Renal cortical epithelial cell (primary cell): ENCODE measurements at places on chromosomes 2 and 18. TPM values are rescaled to one million over a fixed set of nuclear protein-coding genes. Genes with fewer than 3 reads are reported as not detected.

The ARHGEF33 gene
- 0.99 TPM in 1 of 2 replicates, not detected in the other for total RNA-seq

GRCh38 chr2:126669772-126670171, 13.8 kb downstream of the GYPC start:
- no peak for DNase-seq

DNA sequence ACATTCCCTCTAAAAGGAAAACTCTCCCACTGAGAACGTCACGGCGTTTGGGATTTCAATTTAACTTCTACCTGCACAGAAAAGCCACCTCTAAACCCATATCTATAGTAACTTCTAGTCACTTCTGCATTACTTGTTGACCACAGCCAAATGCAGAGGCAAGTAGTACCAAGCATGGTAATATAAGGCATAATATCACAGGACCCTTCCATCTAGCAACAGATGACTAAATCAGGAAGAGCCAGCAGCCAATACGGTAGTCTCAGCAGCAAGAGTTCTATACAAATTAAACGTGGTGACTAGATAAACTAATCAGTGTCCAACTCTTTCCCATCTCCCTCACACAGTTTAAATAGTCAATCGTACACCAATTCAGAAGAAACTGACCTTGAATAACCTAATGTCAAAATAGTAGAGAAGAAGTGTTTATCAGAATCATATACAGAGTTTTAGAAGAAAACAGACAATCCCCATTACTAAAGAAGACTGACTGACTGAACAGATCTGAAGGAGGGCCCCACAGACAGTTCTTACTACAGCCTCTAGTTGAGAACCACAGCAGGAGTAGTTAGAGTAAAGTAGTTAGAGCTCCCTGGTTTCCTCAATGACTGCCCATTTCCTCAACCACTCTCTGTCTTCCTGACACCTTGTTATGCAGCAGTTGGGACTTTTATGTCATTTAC, 30.0 kb downstream of the MEMO1 start:
- DNase-seq = peak; percentile 42

GRCh38 chr2:198518935-198519334, 714.5 kb downstream of the PLCL1 start:
- DNase-seq = no peak

GRCh38 chr18:21141668-21142422, 30.2 kb upstream of the ROCK1 start:
- DNase-seq = no peak

- no peak for DNase-seq
Measured at GRCh38 chr2:190486037-190486623, 48.4 kb downstream of the NEMP2 start.

The SPR gene
- total RNA-seq = 51.7 and 62.2 TPM in 2 replicates

- DNase-seq = no peak
Measured at GRCh38 chr18:77038182-77038858, 94.3 kb downstream of the MBP start.

DNA sequence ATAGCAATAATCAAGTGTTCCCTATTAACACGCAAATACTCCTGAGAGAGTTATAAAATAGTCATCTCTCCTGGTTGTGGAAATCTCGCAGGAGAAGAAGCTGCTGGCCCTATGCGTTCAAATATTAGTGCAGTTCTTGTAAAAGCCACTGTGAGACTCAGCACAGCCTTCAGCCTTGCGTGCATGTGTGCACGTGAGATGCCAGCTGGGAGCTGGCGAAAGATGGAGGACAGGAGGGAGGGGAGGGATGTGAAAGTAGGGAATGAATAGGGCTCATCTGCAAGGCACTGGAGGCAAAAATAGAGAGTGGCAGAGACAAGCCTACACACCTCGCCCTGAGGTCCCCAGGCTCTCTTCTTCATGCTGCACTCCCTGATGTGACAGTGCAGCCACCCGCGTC, 126.5 kb downstream of the INO80D start:
- no peak for DNase-seq

The NGEF gene
- total RNA-seq = 0.35 and 0.75 TPM in 2 replicates
